Inflammatory macrophage (primary cell): ENCODE measurements at places on chromosomes 1 and 21.

GRCh38 chr21:29379517-29380054, 80.9 kb downstream of the BACH1 start:
- peak; percentile 81 for DNase-seq

- no peak for DNase-seq
Measured at GRCh38 chr1:145740269-145740668, 21.0 kb downstream of the CD160 start.

DNA sequence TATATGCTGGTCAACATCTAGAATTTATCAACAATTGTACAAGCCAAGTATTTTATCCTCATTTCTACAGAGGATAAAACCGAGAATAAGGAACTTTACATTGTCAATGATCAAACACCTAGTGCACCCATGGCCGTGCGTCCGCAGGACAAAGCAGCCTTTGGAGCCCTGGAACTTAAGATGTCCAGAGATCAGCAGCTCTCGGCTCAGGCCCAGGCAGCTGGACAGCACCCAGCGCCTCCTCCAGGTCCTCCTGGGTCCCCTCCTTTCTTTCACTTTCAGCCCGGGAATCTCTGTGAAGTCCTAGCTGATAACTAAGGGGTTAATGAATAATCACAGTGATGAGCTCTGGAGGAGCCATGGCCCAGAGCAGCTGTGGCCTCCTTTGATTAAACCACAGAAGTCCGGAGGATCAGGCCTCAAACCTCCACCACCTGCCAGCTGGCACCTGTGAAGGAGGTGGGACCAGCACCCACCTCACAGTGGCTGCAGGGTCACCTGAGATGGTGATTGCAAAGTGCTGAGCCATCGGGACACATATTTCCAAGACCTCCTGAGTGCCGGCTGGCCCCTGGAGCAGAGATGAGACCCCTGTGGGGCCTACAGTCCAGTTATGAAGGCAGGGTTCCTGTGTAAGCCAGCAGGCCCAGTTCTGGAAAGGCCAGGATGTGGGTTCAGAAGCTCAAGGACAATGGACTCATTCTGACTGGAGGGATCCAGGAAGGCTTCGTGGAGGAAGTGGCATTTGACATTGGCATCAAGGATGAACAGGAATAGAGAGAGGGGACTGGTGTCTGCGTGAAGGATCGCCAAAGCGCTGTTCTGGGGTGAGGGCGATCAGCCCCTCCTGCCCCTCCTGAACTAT, 11.6 kb upstream of the SAMD11 start:
- DNase-seq = no peak

- DNase-seq = peak; percentile 40
Measured at GRCh38 chr21:42455196-42455595, 40.8 kb downstream of the RSPH1 start.

- DNase-seq = no peak
Measured at GRCh38 chr1:47875831-47876586, 121.2 kb downstream of the TRABD2B start.

DNA sequence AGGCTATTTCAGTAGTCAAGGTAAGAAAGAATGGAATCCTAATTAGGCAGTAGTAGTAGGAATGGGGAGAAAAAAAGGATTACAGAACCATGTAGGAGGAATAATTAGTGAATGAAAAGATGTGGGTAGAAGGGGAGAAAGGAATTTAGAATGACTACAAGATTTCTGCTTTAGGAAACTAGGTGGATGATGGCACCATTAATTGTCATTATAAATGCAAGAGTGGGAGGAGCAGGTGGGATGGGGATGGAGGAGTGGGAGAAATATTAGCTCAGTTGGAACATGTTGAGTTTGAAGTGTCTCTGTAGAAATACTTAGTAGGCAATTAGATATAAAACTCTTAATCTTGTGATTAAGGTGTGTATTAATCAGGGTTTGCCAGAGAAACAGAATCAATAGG, 50.0 kb upstream of the C21orf91 start:
- no peak for DNase-seq

- no peak for DNase-seq
Measured at GRCh38 chr21:31331231-31331630, 12.8 kb downstream of the TIAM1 start.

DNA sequence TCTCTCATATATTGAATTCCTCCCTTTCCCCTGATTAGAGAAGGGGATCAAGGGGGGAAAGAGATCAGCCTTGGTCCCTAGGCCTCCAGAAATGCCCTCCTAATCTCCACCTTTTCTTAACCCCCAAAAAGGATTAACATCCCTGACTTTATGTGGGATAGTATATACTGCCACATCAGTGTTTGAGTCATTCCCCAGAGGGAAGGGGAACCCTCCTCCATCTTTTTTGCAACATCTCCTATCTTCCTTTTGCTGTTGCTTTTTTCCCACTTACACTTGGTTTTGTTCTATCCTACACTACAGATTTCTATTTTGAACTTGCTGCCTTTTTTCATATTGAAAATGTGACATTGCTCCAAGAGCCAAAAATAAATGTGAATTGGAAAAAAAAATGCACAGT, 65.4 kb upstream of the PODN start:
- peak; percentile 16 for DNase-seq

DNA sequence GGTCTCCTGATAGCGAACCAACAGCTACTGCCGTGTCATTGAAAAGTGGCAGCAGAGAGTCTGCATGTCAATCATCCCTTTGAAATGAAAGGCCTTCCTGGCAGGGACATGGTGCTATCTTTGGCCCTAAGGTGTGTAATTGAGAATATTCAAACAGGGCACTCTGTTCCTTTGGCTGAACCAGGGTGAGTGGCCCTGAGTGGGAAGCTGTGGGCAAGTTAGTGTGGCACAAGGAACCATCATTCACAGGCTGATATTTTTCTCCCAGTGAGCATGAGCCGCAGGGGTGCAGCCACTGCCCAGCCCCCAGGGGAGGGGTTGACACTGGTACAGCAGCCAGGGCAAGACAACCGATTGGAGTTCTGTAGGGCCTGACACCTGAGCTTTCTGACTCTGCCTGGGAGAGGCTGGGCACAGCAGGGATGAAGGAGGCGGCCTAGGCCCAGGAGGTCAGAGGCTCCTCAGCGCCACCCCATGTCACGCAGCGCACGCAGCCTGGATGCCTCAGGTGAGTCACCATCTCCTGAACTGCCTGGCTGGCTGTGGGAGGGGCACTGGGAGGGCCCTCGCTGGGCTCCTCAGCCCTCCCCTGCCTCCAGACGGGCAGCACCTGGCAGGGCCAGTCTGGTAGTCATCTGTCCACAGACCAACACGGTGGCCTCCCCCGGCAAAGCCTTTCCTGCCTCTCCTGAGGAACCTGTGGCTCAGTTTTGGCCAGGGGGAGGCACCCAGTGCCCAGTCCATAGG, 13.2 kb downstream of the QSOX1 start:
- DNase-seq = no peak

DNA sequence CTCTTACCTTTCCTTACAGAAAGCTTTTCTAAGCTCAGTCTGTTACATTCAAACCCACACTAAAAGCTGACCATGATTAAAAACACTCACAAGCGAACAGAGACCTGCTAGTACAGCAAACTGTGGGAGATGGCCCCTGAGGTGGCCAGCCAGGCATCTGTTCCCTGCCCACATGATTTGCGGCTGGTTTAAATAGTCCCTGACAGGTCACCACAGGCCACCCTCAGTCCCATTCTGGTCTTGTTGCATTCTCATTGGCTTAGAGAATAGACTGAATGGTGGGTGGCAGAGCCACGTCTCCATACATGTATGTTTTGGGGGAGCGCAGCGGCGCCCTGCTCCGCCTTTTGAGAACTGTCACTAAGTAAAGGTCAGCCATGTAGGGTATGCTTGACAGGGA, 2.3 kb upstream of the ACTA1 start:
- DNase-seq = no peak

DNA sequence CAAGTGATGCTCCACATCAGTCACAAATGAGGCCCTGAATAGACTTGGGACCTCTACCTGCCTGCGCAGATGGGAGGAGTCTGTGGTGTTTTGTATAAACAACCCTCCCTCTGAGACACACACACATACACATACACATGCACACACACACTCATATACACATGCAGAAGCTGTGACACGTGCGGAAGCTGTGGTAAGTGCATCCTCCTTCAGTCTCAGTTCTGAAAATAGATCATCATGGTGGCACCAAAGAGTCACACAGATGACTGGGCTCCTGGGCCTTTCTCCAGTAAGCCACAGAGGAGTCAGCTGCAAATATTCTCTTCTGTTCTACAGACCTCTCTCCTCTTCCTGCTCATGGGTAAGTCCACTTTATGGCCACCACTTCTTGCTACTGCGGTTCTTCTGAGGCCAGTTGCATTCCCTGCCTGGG, at the start of gene LY9:
Gene LY9, plus strand, starts transcription at position 224 of the 433 bp plus-strand sequence. Its CDS starts 14 bp downstream, at position 238.
- DNase-seq = peak; percentile 72

DNA sequence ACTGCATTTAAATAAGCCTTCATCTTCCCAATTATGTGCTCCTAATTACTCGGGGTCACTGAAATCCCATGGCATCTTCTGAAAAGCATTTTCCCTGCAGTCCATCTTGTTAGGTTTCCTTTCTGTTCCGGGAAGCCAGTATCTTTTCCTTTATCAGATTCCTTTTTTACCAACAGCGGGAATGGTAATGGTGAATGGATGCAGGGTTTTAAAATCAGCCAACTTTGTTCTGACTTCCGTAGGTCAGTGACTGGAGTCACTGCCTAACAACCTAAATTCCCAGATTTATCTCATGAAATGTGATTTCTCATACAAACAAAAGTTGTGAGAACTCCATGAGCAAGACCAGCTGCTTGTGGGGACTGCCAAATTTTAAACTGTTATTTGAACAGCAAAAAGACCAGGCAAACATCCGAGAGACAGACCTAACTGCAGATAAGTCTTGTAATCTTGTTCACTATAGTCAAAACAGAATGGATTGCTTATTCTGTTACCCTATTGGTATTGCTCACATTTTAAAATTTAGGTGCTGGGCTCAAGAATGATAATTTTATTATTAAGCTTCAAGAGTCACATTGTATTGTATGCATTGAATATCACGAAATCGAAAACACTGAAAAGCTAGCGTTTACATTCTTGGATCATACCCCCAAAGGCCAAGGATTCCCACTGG, 1.2 kb upstream of the RWDD3 start:
- DNase-seq = no peak

- no peak for DNase-seq
Measured at GRCh38 chr1:167532964-167533824, 14.9 kb upstream of the CD247 start.

DNA sequence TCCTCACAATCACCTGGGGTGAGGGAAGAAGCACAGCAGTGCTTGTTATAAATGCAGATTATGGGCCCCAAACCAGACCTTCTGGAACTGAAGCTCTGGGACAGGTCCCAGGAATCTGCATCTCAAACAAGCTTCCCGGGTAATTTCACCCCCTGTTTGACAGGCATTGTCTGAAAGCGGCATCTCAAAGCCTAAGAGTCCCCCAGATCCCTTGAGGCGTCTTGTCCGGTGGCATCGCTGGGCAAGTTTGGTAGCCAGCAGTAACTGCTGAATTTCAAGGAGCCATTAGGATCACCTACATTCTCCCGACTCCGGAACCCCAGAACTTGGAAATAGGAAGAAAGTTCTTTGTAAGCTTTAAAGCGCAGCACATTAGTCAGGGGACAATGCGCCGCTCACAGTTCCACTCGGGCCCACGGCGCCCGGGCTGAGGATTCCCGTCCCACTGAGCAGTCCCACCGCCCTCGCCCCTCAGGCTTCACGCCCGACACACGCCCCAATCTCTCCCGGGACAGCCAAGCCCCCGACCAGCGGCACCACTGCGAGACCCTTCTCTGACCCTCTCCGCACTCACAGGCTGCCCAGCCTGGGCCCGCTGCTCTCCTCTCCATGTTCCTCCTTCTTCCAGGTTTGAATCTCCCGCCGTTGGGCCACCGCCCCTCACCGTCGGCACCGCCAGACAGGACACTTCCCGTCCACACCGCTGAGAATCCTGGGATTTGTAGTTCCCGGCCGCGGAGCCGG, at the start of gene IQGAP3:
Gene IQGAP3, minus strand, starts transcription at position 647 of the 744 bp plus-strand sequence. Its CDS starts 36 bp downstream, at position 611.
- peak; percentile 90 for DNase-seq

DNA sequence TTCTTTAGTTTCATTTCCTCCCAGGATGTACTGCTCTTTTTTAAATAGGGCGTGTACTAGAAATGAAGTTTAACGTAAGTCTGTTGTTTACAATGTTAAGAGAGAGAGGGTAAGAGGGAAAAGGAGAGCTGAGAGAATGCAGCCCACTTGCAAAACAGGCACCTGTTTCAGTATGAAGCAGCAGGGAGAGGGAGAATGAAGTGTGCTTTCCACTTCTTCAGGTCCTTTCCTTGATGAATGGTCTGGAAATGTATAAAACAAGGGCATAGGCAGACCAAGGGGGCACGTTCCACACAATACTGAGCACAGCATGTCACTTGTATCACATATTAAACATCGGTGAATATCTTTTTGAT, 2.0 kb downstream of the KCNA3 start:
- peak; percentile 67 for DNase-seq

- DNase-seq = peak; percentile 23
Measured at GRCh38 chr1:43058545-43059360, 100.1 kb upstream of the SLC2A1 start.

DNA sequence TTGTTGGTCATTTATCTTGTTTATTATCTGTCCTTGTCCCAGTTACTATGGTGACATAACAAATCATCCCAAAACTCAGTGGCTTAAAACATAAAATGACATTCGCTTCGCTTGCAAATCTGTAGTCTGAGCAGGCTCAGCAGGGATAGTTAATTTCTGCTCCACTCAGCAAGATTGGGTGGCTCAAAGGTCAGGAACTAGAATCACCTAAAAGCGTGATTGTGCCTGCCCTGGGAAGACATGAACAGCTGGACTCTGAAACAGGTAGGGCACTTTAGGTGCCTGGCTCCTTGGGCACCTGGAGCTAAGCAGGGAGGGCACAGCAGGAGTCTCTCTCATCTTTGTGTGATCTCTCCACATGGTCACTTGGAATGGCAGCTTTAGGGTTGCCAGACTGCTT, 14.7 kb upstream of the TRAF3IP3 start:
- DNase-seq = no peak

- DNase-seq = peak; percentile 74
Measured at GRCh38 chr1:200363264-200363933, 46.4 kb downstream of the ZNF281 start.

- no peak for DNase-seq
Measured at GRCh38 chr1:18886003-18886335, 16.4 kb downstream of the ALDH4A1 start.

DNA sequence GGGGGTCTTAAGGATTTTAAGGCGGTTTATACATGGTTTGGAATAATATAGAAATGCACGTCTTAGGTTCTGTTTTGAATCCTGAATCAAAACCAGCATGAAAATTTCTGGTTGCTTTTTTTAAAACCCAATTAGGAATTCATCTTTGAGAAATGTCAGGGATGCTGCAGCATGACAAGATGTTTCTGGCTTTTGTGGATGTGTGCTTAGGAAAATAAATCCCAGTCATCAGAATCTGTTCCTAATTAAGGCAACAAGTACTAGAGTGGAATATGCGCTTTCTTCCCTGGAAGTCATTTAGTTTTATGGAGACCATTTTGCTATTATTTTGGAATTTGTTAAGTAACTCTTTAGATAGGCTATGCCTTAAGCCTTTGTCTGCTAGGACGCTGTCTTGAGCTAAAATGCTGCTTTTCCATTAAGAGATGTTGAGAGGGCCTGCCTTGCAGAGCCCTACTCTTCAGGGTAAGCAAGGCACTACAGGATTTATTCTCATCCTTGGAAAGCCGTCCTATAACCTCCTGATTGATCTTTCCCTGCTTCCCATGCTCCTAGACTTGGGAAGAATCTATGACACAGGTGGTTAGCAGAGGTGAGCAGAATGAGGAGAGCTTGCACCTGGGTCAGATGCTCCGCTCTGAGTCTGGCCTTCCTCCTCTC, 332.8 kb downstream of the DISC1 start:
- DNase-seq = no peak

- DNase-seq = no peak
Measured at GRCh38 chr21:36788120-36788638, 89.3 kb downstream of the SIM2 start.

- DNase-seq = no peak
Measured at GRCh38 chr1:30522031-30523004, 201.1 kb downstream of the MATN1 start.

GRCh38 chr21:35236090-35236489, 187.0 kb upstream of the RUNX1 start:
- peak; percentile 27 for DNase-seq
